ENCODE measurements at places on chromosomes 4 and X. TPM values are rescaled to one million over a fixed set of nuclear protein-coding genes. Genes with fewer than 3 reads are reported as not detected.

Gene GPAT3
- 1.1 TPM for total RNA-seq

Gene MAGED4
- total RNA-seq, result 22.5 TPM

Gene ATP1B4
- not detected for total RNA-seq

Gene TMEM187
- total RNA-seq, result 7.1 TPM

Gene MTNR1A
- not detected for total RNA-seq

Gene TEX13A
- not detected for total RNA-seq

Gene SPACA5
- total RNA-seq, result not detected

Gene FAM184B
- total RNA-seq, result not detected

Gene MAP3K15
- total RNA-seq, result not detected

Gene ACOX3
- 17.7 TPM for total RNA-seq

Gene AFM
- total RNA-seq, result not detected

Gene TXK
- not detected for total RNA-seq

Gene FAT4
- 10.5 TPM for total RNA-seq

Gene RAB41
- total RNA-seq, result not detected

Gene TBC1D25
- total RNA-seq, result 6.2 TPM

Gene DYNLT3
- total RNA-seq, result 45.9 TPM

Gene ODAPH
- total RNA-seq, result not detected

Gene CCNB3
- total RNA-seq, result under 0.01 TPM

Gene UNC5C
- total RNA-seq, result 2.0 TPM

Gene FGA
- total RNA-seq, result not detected

Gene VCX2
- not detected for total RNA-seq

Gene HSD17B13
- 0.12 TPM for total RNA-seq

Gene LONRF3
- 0.47 TPM for total RNA-seq

Gene P2RY8
- total RNA-seq, result not detected

Gene NKX1-1
- total RNA-seq, result not detected

Gene TMEM154
- 0.53 TPM for total RNA-seq

Data from smooth muscle cell of the coronary artery (primary cell).